Fibroblast of lung (primary cell): ENCODE measurements at places on chromosomes 5 and 9. TPM values are rescaled to one million over a fixed set of nuclear protein-coding genes. Genes with fewer than 3 reads are reported as not detected.

GRCh38 chr5:14635656-14636055, 28.9 kb upstream of the OTULIN start:
- no peak for DNase-seq

DNA sequence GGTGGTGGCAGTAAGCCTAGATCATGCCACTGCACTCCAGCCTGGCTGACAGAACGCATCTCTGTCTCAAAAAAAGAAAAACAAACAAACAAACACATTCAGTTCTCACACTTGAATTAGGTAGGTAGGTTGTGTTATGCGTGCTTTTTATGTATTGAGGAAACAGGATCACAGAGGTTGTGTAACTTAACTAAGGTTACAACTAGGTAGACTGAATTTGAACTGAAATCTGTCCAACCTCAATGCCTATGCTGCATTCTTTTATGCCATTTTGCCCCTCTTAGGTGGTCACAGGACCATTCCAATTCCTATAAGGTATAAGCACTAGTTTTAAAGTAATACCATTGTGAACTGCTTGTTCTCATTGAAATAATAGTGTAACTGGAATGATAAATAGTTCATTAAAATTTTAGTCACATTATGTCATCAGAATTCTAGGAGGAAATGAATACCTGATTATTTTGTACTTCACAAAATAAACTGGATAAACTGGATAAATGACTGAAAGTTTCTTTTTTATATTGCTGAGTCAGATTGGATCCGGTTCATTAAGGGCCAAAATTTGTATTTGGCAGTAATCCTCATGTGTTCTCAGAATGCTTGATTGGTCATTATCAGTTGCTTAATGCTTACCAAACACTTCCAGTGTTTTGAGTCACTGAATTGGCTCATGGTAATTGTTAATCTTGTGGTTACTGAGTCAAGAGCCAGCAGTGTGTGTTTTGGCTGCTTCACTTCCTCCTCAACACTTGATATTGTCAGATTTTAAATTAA, 7.1 kb downstream of the UBAP1 start:
- peak; percentile 89 for DNase-seq

DNA sequence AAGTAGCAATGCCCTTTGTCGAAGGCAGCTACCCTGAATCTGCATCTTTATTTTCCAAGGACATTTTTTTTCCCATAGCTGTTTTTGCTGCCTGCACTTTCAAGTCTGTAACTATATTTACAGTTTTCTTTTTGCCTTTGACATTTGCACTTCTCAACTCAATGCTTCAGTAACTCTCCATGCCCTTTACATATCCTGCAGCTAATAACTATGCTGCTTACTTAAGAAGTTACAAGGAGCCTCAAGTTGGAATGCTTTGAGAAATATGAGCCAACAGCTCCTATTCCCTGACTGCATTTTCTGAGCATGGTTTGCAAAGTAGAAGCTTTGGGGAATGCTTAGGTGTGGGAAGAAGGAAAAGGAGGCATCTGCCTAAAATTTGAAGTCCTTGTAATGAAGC, 194.8 kb upstream of the TRPC7 start:
- no peak for DNase-seq

DNA sequence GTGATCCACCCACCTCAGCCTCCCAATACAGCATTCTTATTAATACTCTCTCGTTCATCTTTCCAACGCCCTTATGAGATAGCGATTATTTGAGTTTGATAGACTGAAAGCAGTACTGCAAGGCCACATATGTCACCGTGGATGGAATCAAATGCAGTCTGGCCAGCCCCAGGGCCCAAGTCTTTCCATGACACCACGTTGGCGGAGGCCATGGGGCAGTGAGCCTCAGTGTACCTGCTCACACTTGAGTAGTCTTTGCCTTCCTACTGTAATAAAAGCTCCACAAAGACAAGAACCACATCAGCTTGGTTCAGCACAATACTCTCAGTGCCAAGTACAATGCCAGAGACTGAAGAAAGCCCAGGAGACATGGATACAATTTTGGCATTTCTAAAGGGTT, 88.5 kb downstream of the TTLL11 start:
- no peak for DNase-seq

GRCh38 chr5:107032629-107033028, 638.1 kb downstream of the EFNA5 start:
- no peak for DNase-seq

- no peak for DNase-seq
These were observed 624.4 kb upstream of the C9orf72 start for GRCh38 chr9:28197653-28198052.

Gene PRR7
- polyA plus RNA-seq, result 1.6 TPM in 2 replicates

DNA sequence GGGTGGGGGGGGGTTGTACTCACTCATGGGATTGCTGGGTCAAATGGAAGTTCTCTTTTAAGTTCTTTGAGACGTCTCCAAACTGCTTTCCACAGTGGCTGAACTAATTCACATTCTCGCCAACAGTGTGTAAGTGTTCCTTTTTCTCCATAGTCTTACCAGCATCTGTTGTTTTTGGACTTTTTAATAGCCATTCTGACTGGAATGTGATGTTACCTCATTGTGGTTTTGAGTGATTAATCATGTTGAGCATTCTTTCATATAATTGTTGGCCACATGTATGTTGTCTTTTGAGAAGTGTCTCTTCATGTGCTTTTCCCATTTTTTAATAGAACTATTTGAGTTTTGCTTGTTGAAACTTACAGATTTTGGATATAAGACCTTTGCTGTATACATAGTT, 94.9 kb upstream of the PLPPR1 start:
- no peak for DNase-seq

GRCh38 chr9:5186416-5187169, 1.2 kb upstream of the INSL6 start:
- peak; percentile 63 for DNase-seq

Gene RLN1
- polyA plus RNA-seq, result not detected in 2 replicates
